ENCODE measurements at places on chromosomes 11 and 22.

DNA sequence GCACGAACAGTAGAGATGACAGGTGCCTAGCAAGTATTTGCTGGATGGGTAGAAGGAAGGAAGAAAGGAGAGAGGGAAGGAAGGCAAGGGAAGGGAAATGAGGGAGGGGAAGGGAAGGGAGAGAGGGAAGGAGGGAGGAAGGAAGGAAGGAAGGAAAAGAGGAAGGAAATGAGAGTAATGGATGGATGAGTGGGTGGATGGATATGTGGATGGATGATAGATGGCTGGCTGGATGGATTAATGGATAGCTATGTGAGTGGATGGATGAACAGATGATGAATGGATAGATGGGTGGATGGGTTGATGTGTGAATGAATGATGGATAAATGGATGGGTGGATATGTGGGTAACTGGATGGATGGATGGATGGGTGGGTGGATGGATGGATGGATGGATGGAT lies 125.9 kb upstream of the FGF3 start:
- DNase-seq: no peak

DNA sequence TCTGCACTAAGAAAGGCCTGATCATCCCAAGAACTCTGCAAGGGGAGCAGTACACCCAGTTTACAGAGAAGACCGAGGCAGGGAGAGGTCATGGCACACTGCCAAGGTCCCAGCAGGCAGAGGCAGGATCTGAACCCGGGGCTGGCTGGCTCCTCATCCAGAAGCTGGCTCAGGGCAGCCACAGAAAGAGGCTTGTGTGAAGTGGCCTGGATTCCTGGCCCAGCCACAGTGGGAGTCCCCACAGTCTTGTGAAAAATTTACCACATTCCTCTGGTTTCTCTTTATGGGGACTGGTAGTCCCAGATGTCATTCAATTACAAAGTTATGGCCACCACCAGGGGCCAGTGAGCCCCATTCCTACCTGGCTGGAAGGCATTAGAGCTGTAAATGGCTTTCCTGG lies 440.5 kb downstream of the MIAT start:
- no peak for DNase-seq

DNA sequence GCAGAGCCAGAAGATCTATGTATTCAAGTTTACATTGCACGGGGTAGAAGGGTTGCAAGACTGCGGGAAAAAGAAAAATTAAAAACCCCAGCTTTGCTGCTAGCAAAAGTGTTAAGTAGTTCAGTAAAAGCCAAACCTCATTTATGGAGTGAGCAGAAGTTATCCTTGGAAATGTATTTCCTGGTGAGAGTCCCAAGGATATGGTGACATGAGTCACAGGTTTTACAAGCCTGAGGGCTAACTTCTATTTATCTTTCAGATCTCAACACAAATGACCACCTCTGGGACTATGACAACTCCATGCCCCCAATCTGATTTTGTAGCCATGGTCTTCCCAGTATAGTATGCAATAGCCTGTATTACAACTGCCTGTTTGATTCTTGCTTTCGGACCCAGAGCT lies 26.1 kb downstream of the ABTB2 start:
- DNase-seq: no peak

GRCh38 chr22:50243685-50244419 lies 971 bp downstream of the TUBGCP6 start:
- DNase-seq: no peak

GRCh38 chr11:116373104-116373944 lies 399.5 kb downstream of the BUD13 start:
- no peak for DNase-seq
